ENCODE measurements at places on chromosomes 6 and 20.

DNA sequence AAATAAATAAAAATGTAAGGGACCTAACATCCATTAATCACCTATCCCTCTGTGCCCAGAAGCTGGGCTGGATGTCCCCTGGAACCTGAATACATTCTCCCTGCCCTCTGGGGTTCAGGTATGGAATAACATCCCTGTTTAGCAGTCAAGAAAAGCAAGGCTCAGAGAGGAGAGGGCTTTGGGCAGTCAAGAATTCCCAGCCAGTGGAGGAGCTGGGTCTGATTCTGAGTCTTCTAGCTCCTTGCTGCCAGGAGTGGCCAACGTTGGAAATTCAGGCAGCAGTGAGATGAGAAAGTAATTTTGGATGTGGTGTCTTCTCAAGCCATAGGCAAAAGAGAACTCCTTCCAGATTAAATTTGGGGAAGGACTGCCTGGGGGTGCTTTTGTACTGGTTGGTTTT lies 42.6 kb upstream of the ZNFX1 start:
- no peak for DNase-seq

DNA sequence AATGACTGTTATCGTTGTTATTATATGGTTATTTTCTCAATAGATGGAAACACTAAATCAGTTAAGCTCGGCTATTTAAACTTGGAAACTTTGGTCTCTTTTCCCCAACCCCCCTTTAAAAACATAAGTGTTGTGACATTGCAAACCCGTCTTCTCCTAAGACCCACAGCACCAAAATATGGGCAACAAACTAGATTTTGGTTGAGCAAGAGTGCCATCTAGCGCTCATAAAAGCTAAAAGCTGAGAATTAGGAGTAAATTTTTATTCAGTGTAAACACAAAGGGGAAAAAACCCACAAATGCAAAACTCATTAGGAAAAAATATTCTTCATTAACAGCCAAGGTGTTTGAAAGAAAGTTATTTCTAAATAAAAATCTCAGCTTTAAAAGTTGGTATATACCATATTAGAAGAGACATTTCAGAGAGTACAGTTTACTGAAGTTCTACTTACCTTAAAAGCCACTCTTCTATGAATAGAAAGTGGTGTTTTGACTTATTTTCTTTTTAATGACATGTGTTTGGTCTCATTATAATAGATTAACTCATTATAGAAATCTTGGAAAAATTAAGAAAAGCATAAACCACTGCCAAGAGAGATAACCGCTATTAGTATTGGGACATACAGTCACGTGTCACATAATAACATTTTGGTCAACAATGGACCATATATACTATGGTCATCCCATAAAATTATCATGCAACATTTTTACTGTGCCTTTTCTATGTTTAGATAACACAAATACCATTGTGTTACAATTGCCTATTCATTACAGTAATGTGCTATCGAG lies 21.1 kb downstream of the SESN1 start:
- no peak for DNase-seq

DNA sequence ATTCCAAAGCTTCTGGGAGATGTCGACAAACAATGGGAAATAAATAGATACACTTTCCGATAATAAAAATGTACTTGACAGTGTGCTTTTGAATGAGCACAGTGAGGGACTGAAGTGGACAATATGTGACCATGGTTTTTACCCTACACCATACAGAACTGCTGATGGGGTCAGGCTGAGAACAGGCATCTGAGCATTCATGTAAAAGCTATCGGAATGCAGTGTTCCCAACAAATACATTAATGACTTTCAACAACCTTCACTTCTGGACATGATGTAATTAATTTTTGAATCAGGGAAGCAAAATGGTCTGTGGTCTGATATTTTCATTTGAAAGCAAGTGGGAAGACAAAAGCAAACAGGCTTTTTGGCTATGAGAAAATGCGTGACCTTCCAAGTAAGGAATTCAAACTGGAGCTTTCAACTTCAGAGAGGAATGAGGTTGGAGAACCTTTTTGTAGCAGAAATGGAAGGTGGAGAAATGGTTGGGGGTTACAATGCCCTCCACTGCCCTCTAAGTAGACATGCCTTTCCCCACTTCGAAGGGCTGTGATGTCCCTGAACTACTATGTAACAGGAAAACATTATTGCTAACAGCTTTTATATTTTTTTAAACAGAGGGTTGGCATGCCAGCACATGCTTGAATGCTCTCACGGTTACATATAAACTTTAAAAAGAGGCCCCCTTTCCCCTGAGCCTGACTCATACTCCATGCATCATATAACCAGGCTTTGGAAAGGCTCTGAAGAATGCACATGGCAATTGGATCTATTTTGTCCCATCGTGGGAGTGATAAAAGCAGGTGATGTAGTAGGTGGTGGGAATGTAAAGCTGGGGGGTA lies 203.5 kb upstream of the CITED2 start:
- DNase-seq = peak; percentile 90

DNA sequence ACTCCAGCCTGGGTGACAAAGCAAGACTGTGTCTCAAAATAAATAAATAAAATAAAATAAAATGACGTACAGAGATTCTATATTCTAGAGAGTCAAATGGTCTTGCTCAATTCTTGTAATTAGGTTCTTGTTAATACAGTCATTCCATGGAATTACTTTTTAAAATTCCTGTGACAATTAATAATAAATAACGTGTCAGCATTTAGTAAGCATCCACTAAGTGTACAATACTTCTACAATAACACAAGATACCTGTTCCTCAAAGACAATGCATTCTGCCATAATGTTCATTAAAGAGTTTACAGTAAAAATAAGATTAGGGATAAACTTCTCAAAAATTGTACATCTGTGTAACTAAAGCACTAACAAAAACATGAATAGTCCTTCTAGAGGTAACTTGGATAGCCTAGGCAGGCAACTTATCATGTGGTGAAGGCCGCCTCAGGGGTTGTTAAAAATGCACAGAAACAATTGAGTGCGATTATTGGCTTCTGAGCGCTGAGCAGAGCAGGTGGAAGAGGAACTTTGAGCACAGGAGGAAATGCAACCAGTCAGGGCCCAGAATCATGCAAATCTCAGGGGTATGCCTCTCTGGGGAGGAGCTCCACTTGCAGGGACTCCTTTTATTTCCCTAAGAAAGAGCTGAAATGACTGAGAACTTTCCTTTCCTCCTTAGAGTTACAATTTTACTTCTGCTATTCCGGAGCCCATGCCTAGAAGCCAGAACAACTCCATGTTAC lies 37.1 kb downstream of the QRSL1 start:
- no peak for DNase-seq

DNA sequence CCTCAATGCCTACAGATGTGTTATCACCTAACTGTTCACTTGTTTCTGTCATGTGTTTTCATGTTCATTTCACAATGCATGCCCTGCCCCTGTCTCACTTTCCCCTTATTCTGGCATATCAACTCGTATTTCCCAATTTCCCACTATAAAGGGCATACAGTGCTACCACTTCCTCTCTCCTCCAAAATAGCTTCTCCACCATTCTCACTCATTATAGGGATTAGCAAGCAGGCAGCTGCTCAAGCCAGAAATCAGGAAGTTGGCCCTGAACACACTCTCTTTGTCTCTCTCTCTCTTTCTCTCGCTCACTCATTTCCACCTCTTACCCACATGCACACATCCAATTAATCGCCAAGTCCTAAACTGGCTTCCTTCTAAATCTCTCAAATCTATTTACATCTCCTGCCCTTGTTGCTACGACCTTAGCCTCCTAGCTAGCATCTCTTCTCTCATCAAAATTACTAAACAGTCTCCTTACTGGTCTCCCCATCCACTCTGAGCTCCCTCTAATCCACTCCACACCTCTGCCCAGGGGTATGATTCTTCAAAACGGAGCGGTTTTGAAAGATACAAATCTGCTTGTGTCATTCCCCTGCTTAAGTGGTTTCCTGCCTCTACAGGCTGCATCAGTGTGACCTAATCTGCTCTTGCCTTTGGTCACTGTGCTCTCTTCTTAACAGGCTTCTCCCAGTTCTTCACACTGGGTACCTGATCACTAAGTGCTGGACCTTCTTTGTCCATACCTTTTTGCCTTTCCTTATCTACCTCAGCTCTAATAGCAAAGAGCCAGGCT lies 196.2 kb downstream of the BTBD9 start:
- DNase-seq = no peak

DNA sequence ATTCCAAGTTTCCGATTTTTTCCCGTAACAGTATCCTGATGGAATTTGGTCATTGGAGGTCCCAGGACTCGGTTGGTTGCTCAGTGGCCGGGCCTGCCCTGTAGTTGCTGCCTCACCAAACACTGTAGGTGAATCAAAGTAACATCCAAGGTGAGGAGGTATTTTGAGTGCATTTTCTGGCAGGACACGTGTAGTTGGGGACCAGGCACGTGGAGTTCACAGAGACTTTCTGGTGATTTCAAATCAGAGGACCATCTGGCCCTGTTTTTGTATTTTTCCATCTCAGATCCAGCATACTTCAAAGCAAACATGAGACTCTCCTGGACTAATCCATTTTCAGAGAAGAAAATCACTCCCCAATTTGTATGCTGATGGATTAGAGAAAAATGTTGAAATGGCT lies 9.9 kb upstream of the DTD1 start:
- no peak for DNase-seq

GRCh38 chr6:7114744-7115458 lies 7.1 kb downstream of the RREB1 start:
- no peak for DNase-seq

DNA sequence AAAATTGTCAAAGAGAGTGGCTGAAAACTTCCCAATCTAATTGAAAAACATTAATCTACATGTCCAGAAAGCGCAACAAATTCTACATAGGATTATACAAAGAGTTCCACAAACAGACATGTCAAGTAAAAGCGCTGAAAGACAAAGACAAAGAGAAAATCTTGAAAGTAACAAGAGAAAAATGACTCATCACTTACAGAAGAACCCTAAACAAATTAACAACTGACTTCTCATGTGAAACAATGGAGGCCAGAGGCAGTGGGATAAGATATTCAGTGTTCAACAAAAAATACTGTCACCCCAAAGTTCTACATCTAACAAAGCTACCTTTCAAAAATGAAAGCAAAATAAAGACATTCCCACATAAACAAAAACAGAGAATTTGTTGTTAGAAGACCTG lies 2.0 kb upstream of the POM121L2 start:
- no peak for DNase-seq

GRCh38 chr20:47576516-47577033 lies 74.9 kb downstream of the NCOA3 start:
- DNase-seq = no peak

DNA sequence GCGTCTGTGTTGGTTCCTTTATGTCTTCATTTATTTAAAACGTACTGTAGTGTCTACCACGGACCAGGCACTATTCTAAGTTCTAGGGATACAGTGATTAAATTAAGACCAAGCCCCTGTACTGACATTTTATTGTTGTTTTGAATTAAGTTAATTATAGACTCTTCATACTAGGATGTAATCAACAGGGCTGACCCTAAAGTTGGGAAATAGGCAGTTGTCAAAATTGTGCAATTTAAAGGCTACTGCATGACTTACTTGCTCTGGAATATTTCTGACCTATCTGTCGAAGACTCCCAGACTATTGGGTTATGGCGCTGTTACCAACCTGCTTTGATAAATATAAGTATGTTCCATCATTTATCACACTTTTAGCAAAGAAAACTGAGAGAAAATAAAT lies 6.7 kb downstream of the MYO6 start:
- no peak for DNase-seq
